ENCODE measurements at places on chromosomes 7 and 10. TPM values are rescaled to one million over a fixed set of nuclear protein-coding genes. Genes with fewer than 3 reads are reported as not detected.

DNA sequence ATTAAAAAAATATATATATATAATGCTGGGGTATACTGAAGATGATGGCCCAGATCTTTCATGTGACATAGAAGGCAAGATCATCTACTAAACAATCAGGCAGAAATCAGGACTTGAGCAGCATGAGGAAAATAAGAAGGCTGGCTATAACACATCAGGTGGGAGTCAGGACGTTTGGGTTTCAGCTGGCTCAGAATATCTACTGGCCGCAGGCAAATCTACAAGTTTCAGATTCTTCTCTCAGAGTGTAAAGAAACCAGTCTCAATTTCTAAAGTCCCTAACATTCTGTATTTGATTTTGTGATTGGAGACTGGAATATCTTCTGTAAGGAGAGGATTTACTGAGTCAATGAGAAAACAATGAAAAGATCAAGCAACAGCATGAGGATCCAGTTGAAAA, 37.7 kb upstream of the FAM3C start:
- no peak for ATAC-seq

DNA sequence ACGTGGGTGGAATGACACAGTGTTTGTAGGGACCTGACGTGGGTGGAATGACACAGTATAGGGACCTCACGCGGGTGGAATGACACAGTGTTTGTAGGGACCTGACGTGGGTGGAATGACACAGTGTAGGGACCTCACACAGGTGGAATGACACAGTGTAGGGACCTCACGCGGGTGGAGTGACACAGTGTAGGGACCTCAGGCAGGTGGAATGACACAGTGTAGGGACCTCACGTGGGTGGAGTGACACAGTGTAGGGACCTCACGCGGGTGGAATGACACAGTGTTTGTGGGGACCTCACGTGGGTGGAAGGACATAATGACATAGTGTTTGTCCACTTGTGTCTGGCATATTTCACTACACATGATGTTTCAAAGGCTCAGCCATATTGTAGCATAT, 19.3 kb downstream of the PPP2R2D start:
- ATAC-seq = no peak

PLEKHS1 gene
- total RNA-seq = 0.47 TPM

TEX36 gene
- total RNA-seq = not detected

BICC1 gene
- 3.6 TPM for total RNA-seq

SPDYE2 gene
- total RNA-seq = 3.2 TPM

HILPDA gene
- total RNA-seq = 19.3 TPM

Measured in motor neuron (in vitro differentiated cells).